ENCODE measurements at places on chromosomes 12 and 14.

- no peak for DNase-seq
Observed at GRCh38 chr12:128083132-128083729, 183.7 kb upstream of the TMEM132C start.

DNA sequence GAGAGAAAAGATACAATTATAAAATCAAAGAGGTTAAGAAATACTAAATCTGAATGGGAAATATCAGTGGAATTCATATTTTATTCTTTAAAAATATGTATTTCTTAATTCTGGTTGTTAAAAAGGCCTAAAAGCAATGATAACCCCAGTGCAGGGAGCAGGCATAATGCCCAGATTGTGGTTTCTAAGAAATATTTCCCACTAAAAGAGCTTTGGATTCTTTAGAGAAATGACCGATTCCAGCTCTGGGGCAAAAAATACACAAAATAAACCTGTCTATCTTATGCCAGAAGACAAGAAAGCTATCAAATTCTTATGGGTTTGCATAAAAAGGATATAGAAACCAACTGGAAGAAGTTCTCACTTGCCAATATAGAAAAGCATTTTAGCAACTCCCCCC is 71.6 kb downstream of the PDE6H start:
- no peak for DNase-seq

DNA sequence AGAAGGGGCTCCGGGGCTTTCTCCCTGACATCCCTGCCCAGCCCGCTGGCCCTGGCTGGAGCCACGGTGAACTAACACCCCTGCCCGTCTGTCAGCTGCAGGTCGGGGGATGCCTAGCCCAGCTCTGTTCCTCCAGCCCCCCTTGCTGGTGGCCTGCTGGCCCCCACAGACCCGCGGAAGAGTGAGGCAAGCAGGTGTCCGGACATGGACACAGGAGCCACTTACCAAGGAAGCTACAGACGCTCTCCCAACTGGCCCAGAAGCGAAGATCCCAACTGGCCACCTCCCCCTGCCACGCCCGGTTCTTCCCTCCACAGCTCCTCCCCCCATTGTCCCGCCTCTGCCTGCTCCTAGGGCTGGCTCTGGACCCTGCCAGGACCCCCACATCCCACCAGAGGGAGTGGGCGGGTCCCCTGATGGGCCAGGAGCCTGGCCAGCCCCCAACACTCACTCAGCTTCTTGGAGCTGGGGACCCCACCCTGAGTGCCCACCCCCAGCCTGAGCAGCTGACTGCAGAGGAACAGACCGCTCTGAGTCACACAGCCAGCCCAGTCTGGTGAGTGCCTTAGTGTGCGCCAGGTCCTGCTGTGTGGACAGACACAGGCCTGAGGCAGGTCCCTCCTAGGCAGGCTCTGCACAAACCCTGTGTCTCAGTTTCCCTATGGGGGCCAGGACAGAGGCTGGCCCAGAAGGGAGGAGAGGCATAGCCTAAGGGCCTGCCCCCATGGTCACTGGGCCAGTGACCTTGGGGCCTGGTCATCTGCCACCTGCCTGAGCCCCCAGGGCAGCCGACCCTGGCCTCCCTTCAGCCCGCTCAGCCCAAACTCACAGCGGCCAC is 7.7 kb downstream of the AHNAK2 start:
- peak; percentile 60 for DNase-seq

DNA sequence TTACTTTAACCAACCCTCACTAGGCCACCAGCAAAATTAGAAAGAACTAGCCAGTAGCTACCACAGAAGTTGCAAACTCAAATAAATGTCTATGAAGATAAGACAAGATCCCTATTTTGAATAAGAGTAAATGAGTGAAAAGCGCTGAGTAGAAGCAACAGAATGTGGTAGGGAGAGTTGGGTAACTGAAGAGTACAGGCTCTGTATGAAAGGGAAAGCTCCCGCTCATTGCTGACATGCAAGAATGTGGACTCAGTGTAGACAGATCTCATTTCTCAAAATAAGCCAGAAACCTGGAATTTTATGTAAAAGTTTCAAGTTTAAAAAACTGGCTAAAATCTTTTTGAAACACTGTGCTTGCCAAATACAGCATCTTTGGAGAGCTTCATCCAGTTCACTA is 63.9 kb downstream of the NAV3 start:
- no peak for DNase-seq

- DNase-seq = no peak
Observed at GRCh38 chr12:24724814-24725213, 224.1 kb downstream of the BCAT1 start.

GRCh38 chr12:104657726-104658484 is 201.2 kb downstream of the CHST11 start:
- DNase-seq = no peak

GRCh38 chr14:36056845-36057244 is 119.7 kb downstream of the PTCSC3 start:
- no peak for DNase-seq

All from cerebellum (tissue), 4 donors.